ENCODE measurements at places on chromosomes 12 and 14. TPM values are rescaled to one million over a fixed set of nuclear protein-coding genes. Genes with fewer than 3 reads are reported as not detected.

- DNase-seq = no peak
These were observed 107.1 kb downstream of the SLC6A15 start for GRCh38 chr12:84805474-84805858.

MMP19 gene
- total RNA-seq = 1.6 TPM

DNA sequence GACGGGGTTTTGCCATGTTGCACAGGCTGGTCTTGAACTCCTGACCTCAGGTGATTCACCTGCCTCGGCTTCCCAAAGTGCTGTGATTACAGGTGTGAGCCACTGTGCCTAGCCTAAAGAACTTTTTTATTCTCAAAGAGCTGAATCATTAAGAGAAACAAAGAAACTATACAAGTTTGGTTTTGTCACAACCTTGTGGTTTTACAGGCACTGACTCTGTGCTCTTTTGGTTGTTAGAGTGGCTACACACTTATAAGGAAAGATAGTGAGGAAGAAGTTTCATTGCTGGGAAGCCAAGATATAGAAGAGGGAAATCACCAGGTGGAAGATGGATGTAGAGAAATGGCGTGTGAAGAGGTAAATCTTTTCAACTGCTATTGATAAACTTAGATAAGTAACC is 10.1 kb upstream of the DNAH10 start:
- DNase-seq = no peak

DNA sequence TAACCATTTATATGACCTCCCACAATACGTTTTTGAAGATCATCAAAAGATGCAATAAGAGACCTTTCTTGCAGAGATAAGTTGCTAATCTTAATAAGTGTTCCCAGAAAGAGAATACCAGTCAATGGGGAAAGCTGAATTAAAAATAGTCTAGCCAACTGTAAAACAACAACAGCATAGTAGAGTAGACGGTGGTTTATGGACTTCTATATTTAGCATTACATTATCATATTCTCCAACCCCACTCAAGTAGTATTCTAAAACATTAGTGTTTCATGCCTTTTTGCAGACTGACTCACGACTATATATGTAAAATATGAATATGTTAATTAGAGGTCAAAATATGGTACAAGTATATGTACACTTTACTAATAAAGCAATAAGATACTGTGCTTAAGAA is 218.9 kb downstream of the MED13L start:
- DNase-seq = no peak

DNA sequence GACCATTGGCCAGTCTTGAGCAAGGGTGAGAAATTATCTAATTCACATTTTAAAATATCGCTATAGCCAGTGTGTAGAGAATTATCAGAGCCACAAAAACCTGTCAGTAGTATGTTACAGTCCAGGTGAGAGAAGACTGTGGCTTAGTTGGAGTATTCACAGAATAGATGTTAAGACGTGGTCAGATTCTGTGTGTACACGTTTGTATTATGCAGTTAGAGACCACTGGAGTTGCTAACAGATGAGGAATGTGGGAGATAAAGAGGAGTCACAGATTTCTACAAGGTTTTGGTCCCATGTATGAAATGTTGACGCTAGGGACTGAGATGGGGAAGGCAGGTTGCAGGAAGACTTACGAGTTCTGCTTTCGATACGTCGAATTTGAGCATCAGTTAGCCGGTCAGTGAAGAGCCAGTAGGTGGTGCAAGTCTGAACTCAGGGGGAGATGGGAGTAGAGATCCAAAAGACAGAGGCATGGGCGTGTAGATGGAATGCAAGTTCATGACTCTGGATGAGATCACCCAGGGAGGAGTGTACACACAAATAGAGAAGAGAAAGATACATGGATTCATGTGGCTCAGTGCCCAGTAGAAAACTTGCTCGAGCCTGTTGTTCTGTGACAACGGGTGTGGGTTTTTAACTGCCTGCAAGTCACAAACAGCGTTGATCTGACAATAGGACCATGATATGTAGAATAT is 114.8 kb upstream of the FLRT2 start:
- DNase-seq = no peak

ZDHHC22 gene
- not detected for total RNA-seq

RHOJ gene
- total RNA-seq = 14.7 TPM

DNA sequence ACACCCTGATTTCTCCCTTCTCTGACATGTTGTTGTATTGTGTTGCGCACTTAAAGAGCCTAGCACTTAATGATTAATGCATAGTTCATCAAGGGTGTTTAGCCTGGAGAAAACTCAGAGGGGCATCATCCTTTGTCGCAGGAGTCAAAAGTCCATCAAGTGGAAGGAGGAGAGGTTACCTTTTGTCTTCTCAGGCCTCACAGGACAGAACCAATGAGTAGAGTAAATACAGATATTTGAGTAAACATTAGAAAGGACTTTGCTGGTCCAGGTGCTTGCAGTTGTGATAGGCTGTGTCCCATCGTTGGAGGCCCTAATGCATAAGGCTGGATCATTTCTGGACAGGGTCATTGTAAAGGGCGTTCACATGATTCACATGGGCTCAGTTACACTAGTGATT is 430.9 kb downstream of the PCNX1 start:
- no peak for DNase-seq

ARHGEF40 gene
- 26.3 TPM for total RNA-seq

- DNase-seq = no peak
These were observed 13.4 kb downstream of the BTBD6 start for GRCh38 chr14:105261781-105262180.

CCDC198 gene
- not detected for total RNA-seq

DNA sequence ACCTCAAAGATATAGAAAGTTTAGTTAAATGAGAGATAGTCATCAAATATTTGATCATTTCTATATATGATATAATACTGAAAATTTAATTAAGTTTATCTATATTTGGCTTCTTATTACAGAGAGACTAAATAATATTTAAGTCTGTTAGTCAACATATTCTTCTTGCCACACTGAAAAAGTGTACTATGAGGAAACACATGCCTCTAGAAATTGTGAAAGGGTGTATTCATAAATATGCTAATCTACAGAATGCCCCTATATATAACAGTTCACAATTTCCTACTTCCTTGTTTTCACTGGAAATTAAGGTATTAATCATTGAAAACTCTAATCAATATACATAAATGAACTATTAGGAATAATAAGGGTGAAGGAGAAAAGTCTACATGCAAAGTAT is 31.4 kb upstream of the ETV6 start:
- DNase-seq = no peak

GRCh38 chr12:65602610-65603295 is 221.5 kb upstream of the HMGA2 start:
- DNase-seq = peak; percentile 86

- no peak for DNase-seq
These were observed 115.5 kb downstream of the SLC2A13 start for GRCh38 chr12:39990122-39991101.

SLCO1C1 gene
- 1.8 TPM for total RNA-seq

CELA1 gene
- total RNA-seq = not detected

DNA sequence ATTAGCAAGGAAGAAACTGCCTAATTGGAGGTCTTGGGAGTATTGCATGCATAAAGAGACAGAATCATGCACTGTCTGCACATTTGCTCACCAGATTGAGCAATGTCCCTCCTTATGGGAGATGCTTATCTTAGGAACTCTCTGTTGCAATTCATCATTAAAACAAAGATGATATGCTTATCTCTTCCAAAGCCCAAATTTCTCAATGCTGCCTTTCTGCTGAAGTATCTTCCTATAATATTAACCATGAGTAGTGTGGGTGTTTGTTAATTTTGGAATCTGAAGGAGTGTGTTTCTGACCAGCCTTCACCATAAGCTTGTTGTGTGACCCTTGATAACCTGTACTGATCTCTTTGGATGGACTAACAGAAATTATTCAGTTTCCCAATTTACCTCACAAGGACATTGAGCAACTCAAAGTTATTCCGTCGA is 1257.6 kb upstream of the FLRT2 start:
- DNase-seq = no peak

DNA sequence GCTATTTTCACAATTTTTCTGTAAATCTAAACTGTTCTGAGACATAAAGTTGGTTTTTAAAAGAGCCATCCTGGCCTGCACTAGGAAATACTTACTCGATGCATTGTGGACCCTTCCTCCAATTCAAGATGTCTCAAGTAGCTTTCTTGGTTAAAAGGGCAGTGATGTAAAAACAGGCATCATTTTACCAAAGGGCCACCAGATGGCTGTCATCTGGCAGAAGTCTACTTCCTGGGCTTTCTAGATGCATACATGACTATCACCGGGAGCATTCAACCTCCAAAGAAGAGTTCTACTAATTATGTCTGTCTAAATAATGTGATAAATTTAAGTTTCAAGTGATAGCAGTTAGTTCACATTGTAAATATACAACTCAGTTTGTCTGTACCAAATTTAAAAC is 96.8 kb upstream of the FRMD6 start:
- DNase-seq = no peak

HNF1A gene
- not detected for total RNA-seq

DNA sequence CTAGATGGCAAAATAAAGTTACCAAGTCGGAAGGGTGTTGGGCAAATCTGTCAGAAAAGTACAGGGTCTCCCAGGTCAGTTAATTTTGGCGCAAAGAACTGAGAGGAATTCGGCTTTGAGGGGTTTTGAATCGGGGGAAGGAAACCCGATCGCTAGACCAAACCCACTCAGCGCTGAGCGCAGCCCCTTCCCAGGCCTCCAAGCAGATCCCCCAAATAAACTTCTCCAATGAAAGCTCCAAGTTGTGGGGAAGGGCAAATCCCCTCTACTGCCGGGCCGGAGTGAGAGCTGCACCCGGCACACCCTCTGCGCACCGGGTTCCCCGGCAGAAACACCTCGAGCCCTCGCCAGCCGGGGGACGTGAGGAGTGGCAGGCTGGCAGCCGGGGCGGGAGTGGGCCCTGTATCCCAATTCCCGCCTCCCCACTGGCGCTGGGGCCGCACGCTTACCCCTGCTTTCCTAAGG is 441 bp downstream of the E2F7 start:
- no peak for DNase-seq

- DNase-seq = peak; percentile 58
These were observed 275.2 kb upstream of the CRY1 start for GRCh38 chr12:107368586-107368985.

DNA sequence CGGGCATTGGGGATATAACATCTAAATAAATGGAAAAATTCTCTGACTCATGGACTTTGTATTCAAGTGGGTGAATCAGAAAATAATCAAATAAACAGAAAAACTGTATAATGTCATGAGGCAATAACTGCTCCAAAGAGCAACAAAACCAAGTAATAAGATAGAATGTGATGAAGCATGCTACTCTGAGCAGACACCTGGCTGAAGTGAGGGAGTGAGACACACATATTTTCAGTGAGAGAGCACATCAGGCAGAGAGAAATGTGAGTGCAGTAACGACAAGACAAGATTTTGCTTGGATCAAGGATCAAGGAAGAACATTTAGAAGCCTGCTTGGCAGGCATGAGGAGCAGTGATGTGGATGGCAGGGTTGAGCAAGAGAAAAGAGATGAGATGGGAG is 75.8 kb upstream of the CCDC91 start:
- no peak for DNase-seq

AKAP5 gene
- total RNA-seq = 0.51 TPM

PZP gene
- total RNA-seq = 0.46 TPM

GRCh38 chr12:104779134-104779533 is 179.0 kb downstream of the SLC41A2 start:
- no peak for DNase-seq

DNA sequence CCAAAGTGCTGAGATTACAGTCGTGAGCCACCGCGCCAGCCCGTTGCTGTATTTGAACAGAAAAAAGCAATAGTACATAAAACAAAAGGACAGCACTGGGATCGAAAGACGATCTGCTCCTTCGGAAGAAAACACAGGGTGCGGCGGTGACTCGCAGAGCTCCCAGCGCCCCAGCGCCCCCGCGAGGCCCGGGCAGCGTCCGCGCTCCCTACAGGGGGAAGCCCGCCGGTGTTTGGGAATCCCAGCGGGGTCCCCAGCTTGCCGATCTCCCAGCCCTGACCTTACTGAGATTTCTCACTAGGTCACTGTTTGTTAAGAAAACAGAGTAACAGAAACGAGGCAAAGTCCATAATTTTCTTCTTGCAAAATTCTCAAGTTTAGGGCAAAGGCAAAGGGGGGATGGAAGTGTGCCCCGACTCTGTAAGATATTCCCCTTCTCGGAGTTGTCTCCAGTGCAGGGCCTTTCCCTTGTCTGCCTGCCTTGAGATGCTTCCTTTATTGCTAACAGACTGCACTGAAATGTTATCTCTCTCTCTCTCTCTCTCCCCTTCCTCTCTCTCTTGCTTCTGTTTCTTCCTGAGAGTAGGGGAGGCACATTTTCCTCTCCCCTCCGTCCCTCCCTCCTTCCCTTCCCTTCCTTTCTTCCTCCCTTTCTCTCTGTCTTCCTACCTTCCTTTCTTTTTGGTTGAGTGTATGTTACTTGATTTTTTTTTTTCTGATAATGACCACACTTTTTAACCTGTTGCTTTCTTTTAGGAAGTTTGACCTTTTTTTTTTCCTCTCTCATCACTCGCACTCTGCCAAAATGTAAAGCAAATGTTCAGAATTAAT is 91.9 kb downstream of the TMEM30B start:
- DNase-seq = no peak

Data from cardiac septum (tissue), 1 donor.